Spinal cord (tissue), 10 donors: ENCODE measurements at places on chromosomes 2 and 18.

GRCh38 chr2:189407281-189408209 is 33.7 kb upstream of the WDR75 start:
- peak; percentile 18 for DNase-seq

DNA sequence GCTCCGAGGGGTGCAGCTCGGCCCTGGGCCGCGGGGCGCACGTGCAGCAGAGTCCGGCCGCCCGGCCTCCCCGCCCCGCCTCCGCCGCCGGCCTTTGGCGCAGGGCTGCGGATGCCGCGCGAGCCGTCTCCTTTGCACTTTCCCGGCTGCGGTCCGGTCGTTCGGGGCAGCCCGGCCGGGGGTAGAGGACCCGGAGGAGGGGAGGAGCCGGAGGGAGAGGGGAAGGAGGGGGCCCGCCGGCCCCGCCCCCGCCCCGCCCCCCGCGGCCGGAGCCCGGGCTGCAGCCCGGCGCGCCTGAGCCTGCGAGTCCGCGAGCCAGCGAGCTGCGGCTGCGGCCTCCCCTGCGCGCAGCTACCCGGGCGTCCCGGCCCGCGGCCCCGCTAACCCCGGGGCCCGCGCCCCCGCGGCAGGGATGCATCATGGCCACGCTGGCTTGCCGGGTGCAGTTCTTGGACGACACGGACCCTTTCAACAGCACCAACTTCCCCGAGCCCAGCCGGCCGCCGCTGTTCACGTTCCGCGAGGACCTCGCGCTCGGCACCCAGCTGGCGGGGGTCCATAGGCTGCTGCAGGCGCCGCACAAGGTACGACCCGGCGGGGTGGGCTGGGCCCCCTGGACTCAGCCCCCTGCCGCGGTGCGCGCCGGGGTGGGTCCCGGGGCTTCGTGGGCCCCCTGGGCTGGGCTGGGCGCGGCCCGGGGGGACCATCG is at the start of gene FHOD3:
Gene FHOD3 (plus strand): TSS at position 297 of the 709 bp plus-strand sequence. CDS start 123 bp downstream, at position 420.
- DNase-seq = peak; percentile 62

GRCh38 chr2:64989126-64989981 is at the start of gene SLC1A4:
Gene SLC1A4, plus strand, starts transcription at chr2:64989399. Its CDS starts 245 bp downstream, at chr2:64989644.
- peak; percentile 96 for DNase-seq

DNA sequence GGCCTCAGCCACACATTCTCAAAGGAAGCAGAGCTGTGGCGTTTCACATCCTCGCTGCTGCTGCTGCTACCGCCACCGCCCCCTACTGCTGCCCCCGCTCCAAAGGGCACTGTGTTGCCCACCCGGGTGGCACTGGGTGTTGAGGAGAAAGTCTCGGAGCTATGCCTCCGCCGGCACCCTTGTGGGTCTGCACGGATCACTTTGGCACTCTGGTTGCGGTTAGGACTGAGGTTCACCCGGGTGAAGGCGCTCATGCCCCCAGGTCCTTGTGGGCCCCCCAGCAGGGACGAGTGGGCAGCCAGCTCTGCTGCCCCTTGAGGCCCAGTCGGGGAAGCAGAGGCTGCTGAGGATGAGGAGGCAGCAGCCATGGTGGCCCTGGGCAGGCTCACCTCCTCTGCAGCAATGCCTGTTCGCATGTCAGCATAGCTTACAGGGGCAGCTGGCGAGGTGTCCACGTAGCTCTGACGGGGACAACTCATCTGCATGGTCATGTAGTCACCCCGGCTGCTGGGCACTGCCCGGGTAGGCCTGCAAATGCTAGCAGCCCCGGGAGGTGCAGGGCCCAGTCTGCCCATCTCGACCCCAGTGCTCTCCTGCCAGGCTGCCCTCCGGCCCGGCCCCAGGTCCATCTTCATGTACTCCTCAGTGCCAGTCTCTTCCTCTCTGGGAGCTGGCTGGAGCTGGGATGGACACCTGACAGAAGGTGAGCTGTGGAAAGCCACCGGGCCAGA is 4.2 kb downstream of the IRS1 start:
- DNase-seq = no peak

GRCh38 chr2:88159955-88160415 is 10.2 kb upstream of the THNSL2 start:
- DNase-seq = peak; percentile 87

- DNase-seq = peak; percentile 93
These were observed at the start of gene PTGR3 for GRCh38 chr18:75209129-75209950. Gene PTGR3, minus strand, starts transcription at chr18:75209139. Its CDS starts 81 bp downstream, at chr18:75209058.

GRCh38 chr2:102033031-102033749 is 41.4 kb downstream of the IL1R2 start:
- DNase-seq = peak; percentile 43

GRCh38 chr2:238725298-238725697 is 122.6 kb upstream of the TWIST2 start:
- DNase-seq = no peak

DNA sequence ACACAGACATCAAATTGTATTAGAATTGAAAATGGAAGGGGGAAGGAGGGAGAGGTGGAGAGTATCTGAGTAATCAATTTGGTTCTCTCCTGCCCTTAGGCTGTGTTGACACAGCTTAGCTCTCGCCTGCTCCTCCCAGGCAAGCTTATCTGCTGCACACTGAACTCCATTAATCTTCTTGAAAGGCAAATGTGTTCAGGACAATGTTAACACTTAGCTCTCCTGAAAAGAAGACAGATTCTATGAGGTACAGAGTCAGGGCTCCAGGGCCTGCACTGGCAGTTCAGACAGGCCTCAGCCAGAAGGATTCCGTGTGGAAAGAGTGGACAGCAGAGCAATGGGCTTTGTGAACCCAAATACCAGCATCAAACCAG is 430.0 kb upstream of the TNP1 start:
- no peak for DNase-seq

- DNase-seq = no peak
These were observed 4.4 kb upstream of the CACNB4 start for GRCh38 chr2:152103271-152103670.

DNA sequence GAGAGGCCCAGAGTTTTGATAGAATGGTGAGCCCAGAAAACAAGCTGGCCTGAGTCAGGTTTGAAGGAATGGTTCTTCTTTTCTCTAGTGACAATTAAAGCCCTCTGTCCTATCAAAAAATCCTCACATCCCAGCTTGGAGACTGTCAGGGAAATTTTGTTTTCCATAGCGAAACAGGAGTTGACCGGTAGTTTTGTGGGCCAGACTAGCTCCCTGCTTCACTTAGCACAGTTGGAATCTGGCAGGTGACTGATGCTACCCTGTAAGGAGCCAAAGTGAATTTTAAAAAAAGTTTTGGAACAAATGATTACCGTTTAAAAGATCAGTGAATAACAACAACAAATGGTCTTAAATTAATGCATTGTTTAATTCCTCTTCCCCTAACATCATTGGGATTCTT is 6.7 kb downstream of the NAB1 start:
- DNase-seq = no peak

DNA sequence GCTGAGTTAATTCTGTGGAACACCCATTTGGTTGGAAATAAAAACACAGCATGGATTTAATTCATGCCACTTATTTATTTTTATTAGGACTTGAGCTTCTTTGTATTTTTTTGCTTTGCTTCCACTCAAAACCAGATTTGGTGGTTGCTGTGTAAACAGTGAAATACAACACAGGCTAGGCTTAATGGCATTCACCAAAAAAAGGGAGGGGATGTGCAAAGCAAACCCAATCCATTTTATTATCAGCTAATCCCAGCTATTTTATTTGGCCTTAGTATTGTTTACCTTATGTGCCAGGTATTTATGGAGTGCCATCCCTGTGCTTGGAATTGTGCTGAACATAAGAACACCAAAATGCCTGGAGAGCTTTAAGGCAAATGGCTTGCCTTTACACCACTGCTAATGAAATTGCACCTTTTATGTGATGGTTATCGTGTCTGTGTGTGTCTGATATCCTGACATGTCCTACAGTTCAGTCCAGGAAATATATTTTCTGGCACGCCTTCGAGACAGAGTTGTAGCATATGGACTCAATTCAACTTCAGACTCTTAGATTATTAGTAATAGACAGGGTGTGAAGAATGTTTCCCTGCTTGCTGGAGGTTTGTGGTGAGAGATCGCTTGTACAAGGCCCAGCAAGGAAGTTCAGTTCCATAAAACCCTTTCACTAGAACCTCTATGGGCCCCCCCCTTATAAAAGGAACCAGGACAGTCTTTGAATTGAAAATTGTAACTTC is 99.6 kb downstream of the PRPF40A start:
- DNase-seq = no peak

GRCh38 chr18:63297687-63298399 is 21.7 kb downstream of the BCL2 start:
- DNase-seq = no peak

GRCh38 chr2:189696223-189696622 is 21.8 kb downstream of the ANKAR start:
- DNase-seq = no peak

GRCh38 chr2:109683452-109683851 is 69.3 kb downstream of the SOWAHC start:
- DNase-seq = no peak

DNA sequence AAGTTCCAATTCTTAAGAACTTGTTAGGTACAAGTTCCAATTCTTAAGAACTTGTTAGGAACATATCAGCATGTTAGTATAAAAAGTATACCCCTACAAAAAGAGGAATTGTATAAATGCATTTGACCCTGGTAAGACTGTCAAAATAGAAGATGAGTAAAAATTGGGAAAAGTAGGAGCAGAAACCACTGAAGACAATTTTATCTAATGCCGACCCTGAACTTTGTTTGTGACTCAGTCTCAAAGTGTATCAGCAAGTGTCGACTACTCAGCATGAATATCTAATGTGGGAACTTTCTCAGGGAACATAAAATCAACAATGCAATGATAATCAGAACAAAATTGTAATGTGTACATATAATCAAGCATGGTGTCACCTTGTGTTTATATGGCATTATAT is 583 bp upstream of the CD226 start:
- no peak for DNase-seq

DNA sequence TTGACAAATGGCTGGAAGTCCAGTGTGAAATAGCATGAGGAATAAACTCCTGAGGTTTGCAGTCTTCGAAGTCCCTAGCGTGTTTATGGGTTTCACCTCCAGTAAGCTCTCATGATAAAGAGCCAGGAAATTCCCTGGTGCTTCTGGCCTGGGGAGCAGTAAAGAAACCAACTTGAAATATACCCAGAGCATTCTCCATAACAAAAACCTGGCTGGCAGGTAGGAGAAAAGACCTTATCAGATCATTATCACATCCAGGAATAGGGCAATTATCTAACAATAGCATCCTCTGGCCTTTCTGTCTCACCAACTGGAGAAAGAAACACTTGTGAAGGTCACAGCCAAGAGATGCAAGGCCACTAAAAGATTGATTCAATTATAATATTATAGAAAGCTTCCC is 513.6 kb upstream of the LRRTM4 start:
- DNase-seq = no peak

GRCh38 chr2:129910446-129911362 is 68.8 kb upstream of the RAB6C start:
- DNase-seq = no peak

GRCh38 chr2:18883616-18884456 is 294.5 kb upstream of the NT5C1B start:
- peak; percentile 38 for DNase-seq

DNA sequence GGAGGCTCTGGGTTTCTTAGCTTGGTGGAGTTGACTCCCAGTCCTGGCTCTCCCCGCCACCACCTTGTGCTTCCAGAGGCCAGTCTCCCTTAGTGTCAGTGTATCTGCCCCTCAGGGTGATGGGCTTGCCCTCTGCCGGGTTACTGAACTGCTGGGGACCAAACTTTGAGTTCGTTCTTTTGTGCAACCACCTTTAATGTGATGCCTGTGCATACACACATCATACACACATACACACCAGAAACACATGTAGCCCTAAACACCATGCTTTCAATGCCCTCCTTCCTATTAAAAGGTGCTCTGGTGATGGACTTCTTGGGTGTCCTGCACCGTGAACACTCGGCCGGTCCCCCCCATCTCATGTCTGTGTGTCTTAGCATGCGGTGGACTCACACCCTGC is 315.1 kb upstream of the EPAS1 start:
- no peak for DNase-seq

DNA sequence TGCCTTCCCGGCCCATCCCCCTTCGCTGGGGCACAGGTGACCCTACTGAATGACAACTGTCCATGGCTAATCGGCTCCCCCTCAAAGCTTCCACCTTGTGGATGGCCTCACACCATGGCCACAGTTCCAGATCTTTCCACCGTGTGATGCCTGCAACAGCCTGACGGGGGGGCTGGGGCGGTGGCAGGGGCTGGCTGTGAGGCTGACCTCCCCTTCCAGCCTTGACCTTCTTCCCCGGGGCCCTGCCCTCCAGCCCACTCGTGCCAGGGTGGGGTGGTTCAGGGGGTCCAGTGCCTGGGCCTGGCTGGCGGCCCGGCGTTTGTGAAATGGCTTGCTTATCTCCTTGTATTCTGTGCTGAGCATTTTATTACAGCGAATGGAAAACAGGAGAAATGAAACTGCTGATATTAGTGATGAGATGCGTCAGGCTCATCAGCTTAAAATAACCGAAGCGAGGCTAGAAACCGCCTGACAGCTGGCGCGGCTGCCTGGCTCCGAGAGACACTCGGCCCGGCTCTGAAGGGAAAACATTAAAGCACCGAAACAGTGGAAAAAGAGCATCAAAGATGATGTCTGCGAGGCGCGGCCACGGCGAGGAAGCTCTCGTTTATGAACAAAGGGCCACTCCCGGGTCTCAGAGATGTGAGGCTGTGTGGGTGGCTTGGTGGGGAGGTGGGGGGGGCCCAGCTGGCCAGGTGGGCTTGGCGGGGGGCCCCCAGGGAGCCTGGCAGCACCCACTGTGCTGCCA is 916 bp upstream of the PDCD1 start:
- DNase-seq = peak; percentile 91

DNA sequence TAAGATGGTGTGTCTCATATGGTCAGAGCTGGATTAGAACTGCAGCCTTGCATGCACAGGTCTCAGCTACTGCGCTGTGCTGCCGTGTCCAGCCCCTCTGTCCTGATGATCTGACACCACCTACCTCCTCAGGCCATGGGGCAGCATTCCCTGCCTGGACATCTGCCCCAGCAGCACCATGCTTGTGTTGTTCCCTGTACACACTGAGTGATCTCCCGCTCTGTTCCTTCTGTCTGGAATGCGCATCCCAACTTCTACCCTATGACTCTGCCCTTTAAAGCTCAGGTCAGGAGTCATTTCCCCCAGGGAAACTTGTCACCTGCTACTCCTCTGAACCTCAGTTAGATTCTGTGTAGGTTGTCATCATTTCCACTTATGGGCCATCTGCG is 157.4 kb upstream of the TTC39C start:
- no peak for DNase-seq

GRCh38 chr2:183459466-183459865 is 335.2 kb downstream of the NUP35 start:
- no peak for DNase-seq

GRCh38 chr2:214995409-214995808 is 143.0 kb downstream of the ABCA12 start:
- no peak for DNase-seq

- no peak for DNase-seq
These were observed 68.5 kb downstream of the MOGAT1 start for GRCh38 chr2:222739939-222740338.

DNA sequence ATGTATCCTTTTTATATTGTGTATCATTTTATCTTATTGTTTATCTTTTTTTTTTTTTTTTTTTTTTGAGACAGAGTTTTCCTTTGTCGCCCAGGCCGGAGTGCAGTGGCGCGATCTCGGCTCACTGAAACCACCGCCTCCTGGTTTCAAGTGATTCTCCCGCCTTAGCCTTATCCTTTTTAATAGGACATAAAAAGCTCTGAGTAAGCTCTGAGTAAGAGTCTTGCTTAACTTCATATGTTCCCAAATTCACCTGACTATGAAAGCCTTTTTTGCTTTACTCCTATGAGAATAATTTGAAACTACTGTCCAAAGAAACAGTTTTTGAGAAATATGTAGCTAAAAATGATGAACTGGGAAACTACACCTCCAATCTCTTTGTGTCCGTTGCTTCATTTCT is 525.5 kb downstream of the IRS1 start:
- DNase-seq = no peak
